RCC 7860 (cell line): ENCODE measurements at places on chromosomes 11 and 22.
A peak's percentile ranks its signal among the peaks of the same experiment; 100 is the strongest.

GRCh38 chr11:58771458-58771855, 39.7 kb upstream of the GLYAT start:
- DNase-seq = no peak

GRCh38 chr11:62450543-62451240, 31.9 kb downstream of the SCGB1A1 start:
- no peak for DNase-seq

GRCh38 chr11:61477727-61478148, 30.8 kb upstream of the LRRC10B start:
- DNase-seq = no peak

DNA sequence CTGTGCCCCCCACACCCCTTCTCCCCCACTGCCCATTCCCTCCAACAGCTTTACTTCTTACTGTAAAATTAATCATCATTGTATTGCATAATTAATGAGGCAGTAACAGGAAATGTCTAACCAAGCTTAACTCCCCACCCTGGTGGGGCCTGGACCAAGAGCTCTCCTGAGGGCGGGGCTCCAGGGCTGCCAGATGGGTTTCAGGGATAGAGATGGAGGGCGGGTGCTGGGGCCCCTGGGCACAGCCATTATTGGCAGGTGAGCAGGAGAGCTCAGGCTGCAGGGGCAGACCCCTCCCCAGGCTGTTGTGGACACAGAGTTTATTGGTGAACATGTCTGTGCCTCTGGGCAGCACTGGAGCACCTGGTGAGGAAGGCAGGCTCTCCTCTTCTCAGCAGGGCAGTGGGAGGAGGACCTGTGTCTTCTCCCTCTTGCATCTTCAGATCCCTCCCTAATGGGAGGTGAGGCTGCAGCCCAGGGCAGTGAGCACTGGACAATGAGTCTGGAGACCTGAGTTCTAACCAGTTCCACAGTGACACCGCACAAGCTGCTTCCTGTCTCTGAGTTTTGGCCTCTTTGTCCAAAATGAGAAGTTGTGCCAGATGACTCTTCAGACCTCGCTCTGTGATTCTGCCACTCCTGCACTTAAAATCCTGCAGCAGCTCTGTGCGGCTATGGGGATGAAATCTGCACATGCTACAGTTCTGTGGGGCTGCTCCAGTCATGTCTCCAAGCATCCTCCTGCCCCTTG, 233.3 kb downstream of the CEP164 start:
- no peak for DNase-seq

DNA sequence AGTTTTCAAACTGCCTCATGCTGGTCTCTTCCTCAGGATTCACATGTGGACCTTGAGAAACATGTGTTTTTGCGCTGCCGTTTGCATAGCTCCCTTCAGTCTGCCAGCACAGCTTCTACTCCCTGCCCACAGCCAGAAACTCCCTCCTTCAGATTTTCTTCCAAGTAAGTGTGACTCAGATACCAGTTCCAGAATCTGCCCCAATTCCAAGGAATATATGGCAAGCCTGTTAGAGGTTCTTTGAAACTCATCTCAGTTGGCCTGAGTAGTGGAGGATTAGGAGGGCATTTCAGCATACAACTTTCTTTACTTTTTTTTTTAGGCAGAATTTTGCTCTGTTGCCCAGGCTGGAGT, 67.1 kb downstream of the SNX19 start:
- DNase-seq = peak; percentile 54

GRCh38 chr22:37431366-37431765, 4.1 kb upstream of the ELFN2 start:
- DNase-seq = peak; percentile 63

DNA sequence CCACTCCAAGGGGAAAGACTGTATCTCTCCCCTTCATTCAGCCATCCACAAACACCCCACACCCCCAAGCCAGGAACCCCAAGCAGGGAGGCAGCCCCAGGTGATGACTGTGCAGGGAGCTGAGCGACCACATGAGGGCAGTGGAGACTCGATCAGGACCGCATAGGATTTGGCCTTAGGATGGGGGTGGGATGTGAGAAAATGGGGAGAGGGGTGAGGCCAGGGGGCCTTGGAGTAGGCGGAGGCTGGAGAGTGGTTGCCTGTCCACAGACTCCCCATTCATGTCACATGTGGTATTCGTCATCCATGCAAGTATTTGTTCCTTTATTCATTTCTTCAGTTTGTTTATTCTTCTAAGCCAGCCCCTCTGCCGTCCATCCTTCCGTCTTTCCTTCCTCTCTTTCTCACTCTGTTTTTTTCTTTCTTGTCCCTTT, 2.7 kb upstream of the RHOD start:
- no peak for DNase-seq

GRCh38 chr11:42802201-42802899, 509.4 kb upstream of the API5 start:
- no peak for DNase-seq

GRCh38 chr11:2088746-2089535, 50.2 kb downstream of the IGF2 start:
- no peak for DNase-seq

GRCh38 chr22:50361688-50362087, 18.6 kb downstream of the PPP6R2 start:
- DNase-seq = no peak

DNA sequence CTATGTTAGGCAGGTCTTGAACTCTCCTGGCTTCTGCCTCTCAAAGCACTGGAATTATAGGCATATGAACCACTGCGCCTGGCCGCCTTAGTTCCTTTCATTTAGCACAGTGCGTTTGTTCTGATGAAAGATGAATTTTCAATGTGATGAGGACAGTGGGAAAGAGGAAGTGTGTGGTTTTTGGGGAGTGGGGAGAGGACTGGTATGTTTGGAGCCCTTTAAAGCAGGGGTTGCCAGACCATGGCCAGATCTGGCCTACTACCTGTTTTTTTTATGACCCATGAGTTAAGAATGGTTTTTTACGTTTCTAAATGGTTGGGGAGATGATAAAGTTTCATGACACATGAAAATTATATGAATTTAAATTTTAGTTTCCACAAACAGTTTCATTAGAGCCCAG, 12.5 kb downstream of the ATXN10 start:
- DNase-seq = no peak

GRCh38 chr11:15327786-15328231, 213.1 kb downstream of the INSC start:
- DNase-seq = no peak

DNA sequence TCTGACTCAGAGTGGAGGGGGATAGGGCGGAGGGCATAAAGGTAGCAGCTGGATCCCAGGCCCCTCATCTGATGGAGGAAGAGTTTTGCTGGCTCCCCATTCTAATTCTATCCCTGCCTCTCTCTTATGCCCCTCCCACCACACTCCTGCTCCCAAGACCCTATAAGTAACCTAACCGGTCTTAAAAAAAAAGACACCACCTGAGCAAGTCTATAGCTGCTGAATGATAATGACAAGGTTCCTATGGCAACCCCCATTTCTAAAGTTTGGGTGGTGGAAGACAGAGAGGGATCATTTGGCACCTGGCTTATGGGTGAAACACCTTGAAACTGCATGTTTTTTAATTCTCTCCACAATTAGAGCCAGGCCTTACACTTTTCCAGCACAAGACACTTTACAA, 69.6 kb downstream of the LARGE1 start:
- DNase-seq = no peak

GRCh38 chr11:16612566-16613261, 125.7 kb upstream of the C11orf58 start:
- DNase-seq = no peak

GRCh38 chr11:73431396-73431795, 55.2 kb downstream of the RELT start:
- DNase-seq = no peak

DNA sequence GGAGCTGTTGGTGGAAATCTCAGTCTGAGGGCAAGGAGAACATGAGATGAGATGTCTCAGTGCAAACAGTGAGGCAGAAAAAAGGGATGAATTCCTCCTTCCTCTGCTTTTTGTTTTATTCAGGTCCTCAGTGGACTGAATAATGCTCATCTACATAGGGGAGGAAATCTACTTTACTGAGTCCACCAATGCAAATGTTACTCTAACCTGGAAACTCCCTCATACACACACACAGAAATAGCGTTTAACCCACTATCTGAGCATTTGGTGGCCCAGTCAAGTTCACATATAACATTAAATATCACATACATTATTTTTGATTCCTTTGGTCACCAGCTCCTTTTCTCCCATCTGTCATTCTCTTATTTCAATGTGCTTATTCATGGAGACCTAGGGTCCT, 418.8 kb downstream of the TMEM135 start:
- no peak for DNase-seq

GRCh38 chr22:43620197-43620596, 191.9 kb downstream of the EFCAB6 start:
- DNase-seq = no peak

- peak; percentile 6 for DNase-seq
These were observed 58.9 kb downstream of the FBXO7 start for GRCh38 chr22:32533265-32534111.

- DNase-seq = no peak
These were observed 181.6 kb downstream of the MSANTD4 start for GRCh38 chr11:105840391-105840790.

- no peak for DNase-seq
These were observed 27.8 kb downstream of the LRP5 start for GRCh38 chr11:68340003-68340767.

- peak; percentile 13 for DNase-seq
These were observed 70.6 kb downstream of the RRAS2 start for GRCh38 chr11:14288189-14288935.

- DNase-seq = no peak
These were observed 102.9 kb upstream of the GAL start for GRCh38 chr11:68581439-68581838.

- no peak for DNase-seq
These were observed 412.6 kb downstream of the TENM4 start for GRCh38 chr11:79028225-79028624.

DNA sequence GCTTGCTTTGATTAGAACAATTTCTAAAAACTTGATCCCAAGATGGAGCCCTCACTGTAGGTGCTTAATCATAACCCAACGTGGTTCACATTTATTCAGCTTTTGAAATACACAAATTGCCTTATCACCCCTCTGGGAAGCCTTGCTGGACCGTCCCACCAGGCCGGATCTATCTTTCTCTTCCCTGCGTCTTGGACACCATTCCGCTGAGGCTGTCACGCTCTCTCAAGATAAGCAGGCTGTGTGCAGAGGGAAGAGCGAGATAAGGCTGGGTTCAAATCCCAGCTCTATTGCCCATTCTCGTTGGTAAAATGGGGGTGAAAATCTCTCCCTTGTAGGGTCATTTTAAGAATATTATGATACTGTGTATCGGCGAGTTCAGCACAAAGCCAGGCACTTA, 20.5 kb upstream of the TP53I11 start:
- no peak for DNase-seq

- no peak for DNase-seq
These were observed 52.2 kb downstream of the PRDM10 start for GRCh38 chr11:129950101-129951091.

DNA sequence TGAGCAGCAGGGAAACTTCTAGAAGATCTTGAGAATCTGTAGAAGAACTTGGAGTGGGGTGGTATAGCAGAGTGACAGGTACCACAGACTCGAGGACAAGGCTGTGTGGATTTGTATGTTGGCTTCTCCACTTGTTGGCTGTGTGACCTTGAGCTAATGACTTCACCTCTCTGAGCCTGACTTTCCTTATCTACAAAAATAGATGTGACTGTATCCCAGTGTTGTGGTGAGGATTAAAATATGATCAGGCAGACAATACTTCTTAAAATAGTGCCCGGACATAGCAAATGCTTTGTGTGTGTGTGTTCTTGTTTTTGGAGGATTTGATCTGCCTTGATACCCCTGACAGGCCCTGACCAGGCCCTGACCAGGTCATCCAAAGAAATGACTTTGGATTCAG, 40.8 kb downstream of the MYO18B start:
- DNase-seq = no peak

GRCh38 chr11:105734426-105734825, 124.6 kb downstream of the GRIA4 start:
- DNase-seq = no peak

DNA sequence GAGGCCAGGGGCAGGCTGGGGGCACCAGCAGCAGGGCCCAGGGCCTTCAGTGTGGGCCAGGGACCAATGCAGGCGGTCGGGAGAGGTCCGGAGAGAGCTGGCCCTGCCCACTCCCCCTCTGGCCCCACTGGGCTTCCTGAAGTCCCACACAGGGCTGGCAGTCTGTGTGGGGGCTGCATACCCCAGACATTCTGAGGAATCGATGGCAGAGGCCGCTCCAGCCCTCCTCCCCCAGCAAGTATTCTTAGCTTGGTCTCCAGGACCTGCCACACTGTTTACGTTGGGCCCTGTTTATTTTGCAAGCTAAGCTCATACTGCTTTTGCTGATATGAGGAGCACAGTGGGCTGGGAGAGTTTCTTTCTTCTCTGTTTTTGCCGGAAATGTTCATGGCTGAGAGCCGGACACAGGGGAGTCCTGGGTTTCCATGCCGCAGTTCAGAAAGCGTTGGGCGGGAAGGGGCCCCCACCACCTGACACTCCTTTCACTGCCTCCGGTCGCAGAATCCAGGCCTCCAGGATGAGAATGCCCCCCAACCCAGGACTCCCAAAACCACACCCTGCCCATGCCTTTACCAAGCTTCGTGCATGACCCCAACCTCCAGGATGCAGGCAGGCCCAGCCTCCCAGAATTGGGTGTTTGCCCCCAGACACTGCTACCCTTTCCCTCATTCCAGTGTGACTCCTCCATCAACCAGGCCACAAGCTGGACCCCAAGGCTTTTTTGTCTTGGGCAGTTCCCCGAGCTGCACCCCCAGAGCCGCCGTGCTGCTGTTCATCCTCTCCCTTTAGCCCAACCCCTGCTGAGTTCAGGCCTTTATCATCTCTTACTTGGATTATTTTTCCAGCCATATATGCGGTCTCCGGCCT, 81.8 kb upstream of the KCNQ1OT1 start:
- no peak for DNase-seq

GRCh38 chr11:118485273-118485672, 42.0 kb upstream of the TTC36 start:
- DNase-seq = no peak

GRCh38 chr11:64268893-64269539, 15.4 kb downstream of the BAD start:
- DNase-seq = peak; percentile 56

GRCh38 chr11:75558939-75559843, 2.9 kb upstream of the SERPINH1 start:
- DNase-seq = no peak

DNA sequence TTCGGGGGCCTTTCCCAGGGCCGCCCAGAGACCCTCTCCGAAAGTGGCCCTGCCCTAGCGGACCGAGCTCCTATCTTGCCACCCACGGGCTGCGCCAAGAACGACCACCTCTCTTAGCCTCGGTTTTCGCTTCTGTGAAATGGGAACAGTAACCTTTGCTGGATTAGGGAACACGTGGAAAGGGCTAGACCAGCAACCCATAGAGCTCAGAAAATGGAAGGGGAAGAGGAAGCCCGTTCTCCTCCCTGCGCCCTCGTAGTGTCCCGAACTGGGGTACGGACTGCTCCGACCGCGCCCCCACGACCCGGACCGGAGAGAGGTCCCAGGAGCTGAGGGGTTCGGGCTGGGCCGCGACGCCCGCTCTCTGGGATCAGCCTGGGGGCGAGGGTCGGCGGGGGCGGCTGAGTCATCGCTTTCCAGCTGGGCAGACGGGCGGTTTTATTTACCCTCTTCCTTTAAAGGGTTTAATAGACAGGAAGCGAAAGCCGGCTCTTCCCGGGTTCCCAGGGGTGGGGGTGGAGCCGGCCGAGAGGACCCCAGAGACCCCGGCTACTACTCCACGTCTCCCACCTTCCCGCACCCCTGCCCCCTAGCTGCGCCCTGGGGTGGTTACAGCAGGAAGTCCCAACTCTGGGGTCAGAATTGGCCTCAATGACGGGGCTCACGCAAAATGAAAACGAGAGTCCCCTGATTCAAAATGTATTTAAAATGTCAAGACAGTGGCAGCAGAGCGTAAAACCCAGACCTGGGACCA, 907 bp upstream of the PHLDA2 start:
- peak; percentile 45 for DNase-seq
